ENCODE measurements at places on chromosomes 7 and 10.

- no peak for DNase-seq
Observed at GRCh38 chr10:69588358-69588757, 15.1 kb upstream of the NEUROG3 start.

DNA sequence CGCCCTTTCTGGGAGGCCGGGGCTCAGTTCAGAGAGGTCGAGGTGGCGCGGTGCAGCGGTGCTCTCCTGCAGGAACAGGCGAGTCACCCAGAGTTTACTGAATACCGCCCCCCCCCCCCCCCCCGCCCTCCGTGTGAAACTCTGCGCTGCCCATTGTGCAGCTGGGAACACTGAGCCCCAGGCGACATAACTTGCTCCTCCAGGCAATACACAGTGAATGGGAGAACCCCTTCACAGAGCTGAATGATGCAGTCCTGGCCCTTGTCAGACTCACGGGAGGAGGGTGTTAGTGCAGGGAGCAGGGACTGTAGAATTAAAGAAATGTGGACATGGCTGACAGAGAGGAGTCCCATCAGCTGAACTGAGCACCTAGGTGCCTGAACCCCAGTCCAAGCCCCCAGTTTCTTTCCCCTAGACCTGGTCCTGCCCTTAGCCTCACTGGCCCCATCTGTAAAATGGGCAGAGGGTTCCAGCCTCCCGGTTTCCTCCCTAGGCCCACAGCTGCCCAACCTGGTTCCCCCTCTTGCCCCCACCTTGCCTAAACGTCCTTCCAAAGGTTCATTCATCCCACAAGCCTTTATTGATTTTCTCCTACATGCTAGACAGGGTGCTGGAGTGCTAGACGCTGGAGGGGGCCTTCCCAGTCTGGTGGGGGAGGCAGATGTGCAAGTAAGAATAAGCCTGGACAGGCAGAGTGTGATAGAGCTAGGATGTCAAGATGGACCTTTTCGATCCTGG is 869 bp upstream of the LOXL4 start:
- no peak for DNase-seq

- DNase-seq: no peak
Observed at GRCh38 chr7:32093415-32094408, 23.5 kb upstream of the PDE1C start.

GRCh38 chr7:24821754-24822054 is 64.4 kb upstream of the GSDME start:
- DNase-seq: no peak

- DNase-seq: no peak
Observed at GRCh38 chr7:75010036-75010435, 45.5 kb downstream of the CASTOR2 start.

GRCh38 chr7:110918949-110919548 is 171.9 kb upstream of the LRRN3 start:
- DNase-seq: no peak

DNA sequence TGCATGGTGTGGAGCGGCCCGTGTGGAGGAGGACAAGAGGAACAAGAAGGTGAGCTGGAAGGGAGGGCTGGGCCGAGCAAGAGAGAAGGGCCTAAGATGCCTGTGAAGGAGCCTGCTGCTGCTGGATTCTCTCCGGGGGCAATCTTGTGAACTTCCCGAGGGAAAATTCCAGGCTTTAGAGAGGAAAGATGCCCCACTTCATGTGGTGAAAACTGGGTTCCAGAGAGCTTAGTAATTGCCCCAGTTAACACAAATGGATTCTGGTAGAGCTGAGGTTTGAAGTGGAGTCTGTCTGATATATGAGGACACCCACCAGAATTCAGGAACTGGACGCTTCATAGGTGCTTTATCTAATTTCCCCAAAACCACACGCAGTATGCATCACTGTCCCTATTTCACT is 114.1 kb upstream of the ZMIZ1 start:
- no peak for DNase-seq

DNA sequence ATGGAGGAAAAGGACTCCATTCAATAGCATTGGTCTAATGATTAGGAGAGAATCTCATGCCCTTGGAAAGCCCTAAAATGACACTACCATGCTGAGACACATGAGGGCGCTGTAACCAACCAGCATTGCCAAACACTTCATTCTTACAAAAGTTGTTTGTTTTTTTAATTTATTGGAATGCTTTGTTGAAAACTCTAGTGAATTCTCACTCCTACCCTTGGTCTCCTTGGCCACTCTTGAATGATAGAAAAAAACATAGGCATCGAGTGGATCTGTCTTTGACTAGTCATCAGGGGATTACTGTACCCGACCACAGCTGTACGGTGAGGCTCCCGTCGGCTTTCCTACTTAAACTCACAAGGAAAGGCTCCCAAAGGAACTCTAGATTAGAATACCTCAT is 29.3 kb upstream of the ADD3 start:
- peak; percentile 14 for DNase-seq

DNA sequence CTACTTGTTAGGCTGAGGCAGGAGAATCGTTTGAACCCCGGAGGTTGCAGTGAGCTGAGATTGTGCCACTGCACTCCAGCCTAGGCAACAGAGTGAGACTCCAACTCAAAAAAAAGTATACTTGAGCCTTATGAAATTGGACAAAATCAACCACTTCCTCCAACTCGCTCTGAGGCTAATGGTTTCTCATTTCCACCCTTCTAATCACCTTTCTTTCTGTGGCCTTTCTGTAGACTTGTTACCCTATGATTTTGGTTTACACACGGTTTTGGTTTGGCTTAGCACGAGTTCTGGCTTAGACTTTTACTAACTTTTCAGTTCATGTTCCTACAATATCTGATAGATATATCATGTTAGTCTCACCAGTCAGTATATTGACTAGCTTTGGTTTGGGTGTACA is 152.0 kb downstream of the PHTF2 start:
- no peak for DNase-seq

- DNase-seq: no peak
Observed at GRCh38 chr7:101731502-101732084, 85.8 kb upstream of the CUX1 start.

DNA sequence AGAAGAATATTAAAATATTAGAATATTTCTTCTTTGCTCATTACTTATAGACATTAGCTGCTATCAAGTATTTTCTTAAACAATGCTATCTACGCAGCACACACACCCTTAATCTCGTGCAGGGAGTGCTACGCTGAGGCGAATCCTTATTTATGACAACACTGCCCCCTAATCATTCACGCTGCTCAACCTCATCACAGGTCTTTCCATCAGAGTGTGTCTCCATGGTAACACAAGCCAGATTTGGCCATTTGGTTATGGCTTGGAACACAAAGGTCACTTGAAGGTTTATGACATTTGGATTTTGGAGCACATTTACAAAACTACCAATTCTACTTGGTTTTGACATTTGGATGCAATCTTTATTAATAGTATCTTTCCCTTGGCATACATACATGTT is 45.4 kb upstream of the MYO3A start:
- DNase-seq: no peak

All from CMK (cell line).